G401 (cell line): ENCODE measurements at places on chromosomes 11 and 22.
A peak's percentile ranks its signal among the peaks of the same experiment; 100 is the strongest.

- no peak for DNase-seq
Measured at GRCh38 chr11:34658071-34659015, 37.5 kb downstream of the EHF start.

GRCh38 chr11:38687008-38687407 lies 2089.0 kb upstream of the RAG2 start:
- no peak for DNase-seq

GRCh38 chr11:31798554-31799434 lies 12.3 kb downstream of the PAX6 start:
- DNase-seq: peak; percentile 71

DNA sequence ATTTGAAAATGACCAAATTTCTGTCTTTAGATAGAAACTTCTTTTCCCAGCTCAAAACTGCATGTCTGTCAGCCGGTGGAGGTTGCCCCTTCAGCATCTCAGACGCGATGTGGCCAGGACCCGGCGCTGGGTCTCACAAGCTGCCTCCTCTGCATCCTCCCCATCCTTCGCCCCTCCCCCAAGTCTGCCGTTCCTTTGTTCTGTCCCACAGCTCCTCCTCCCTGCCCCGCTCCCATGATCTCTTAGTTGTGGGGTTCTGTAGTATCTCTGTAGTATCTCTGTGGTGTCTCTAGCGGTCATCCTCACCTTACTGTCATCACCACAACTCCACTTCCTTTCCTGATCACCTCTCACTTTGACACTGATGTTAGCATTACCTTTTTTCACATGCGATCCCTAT lies 49.9 kb downstream of the TRAF6 start:
- DNase-seq: no peak

GRCh38 chr22:44891293-44891747 lies 118.5 kb downstream of the PHF21B start:
- DNase-seq: no peak

- no peak for DNase-seq
Measured at GRCh38 chr11:61737636-61738386, 14.6 kb upstream of the MYRF start.
